ENCODE measurements at places on chromosomes 1 and 21. TPM values are rescaled to one million over a fixed set of nuclear protein-coding genes. Genes with fewer than 3 reads are reported as not detected.

Gene CASQ1
- not detected for total RNA-seq

Gene FOXD3
- total RNA-seq = not detected

Gene OR2L8
- total RNA-seq = 0.31 TPM

Gene NUP210L
- 0.16 TPM for total RNA-seq

Gene LHX8
- total RNA-seq = not detected

Gene CDK18
- 0.16 TPM for total RNA-seq

Gene TNNI3K
- not detected for total RNA-seq

Gene RAP1GAP
- under 0.01 TPM for total RNA-seq

Gene RAB3B
- 0.32 TPM for total RNA-seq

Gene TBX15
- 0.25 TPM for total RNA-seq

Gene ST6GALNAC3
- 25.1 TPM for total RNA-seq

Gene NLRP3
- 0.31 TPM for total RNA-seq

Gene CHIA
- not detected for total RNA-seq

Gene SYNJ1
- total RNA-seq = 3.7 TPM

Gene IGFN1
- not detected for total RNA-seq

Gene CFHR1
- total RNA-seq = not detected

Gene PTAFR
- total RNA-seq = 0.16 TPM

Gene OXCT2
- total RNA-seq = 4.5 TPM

Gene PTPN7
- total RNA-seq = 0.49 TPM

Gene LCE1B
- not detected for total RNA-seq

Gene SCAMP3
- total RNA-seq = 45.4 TPM

Gene INSRR
- not detected for total RNA-seq

Gene EMC1
- 34.5 TPM for total RNA-seq

Gene TAL1
- total RNA-seq = 47.3 TPM

Gene LRRC47
- 28.8 TPM for total RNA-seq

Gene UBE2J2
- total RNA-seq = 35.9 TPM

Gene EFNA1
- total RNA-seq = 99.7 TPM

Gene CENPF
- total RNA-seq = 29.5 TPM

Gene NR0B2
- not detected for total RNA-seq

Gene PLA2G2C
- not detected for total RNA-seq

Gene CXADR
- total RNA-seq = 76.5 TPM

Gene RGS16
- total RNA-seq = 3.9 TPM

Gene APOBEC4
- total RNA-seq = not detected

Gene IFI6
- total RNA-seq = 87.9 TPM

Gene BCAR3
- total RNA-seq = 42.3 TPM

Gene BATF3
- total RNA-seq = 1.0 TPM

Gene FAM131C
- total RNA-seq = not detected

Gene KPRP
- total RNA-seq = not detected

Gene OR2L13
- total RNA-seq = not detected

Gene PTGFR
- 0.38 TPM for total RNA-seq

Gene NTMT2
- total RNA-seq = not detected

Gene CRYAA
- total RNA-seq = not detected

Gene ADGRL4
- 282 TPM for total RNA-seq

Gene MGST3
- total RNA-seq = 155 TPM

Gene CR1L
- not detected for total RNA-seq

Gene PDC
- not detected for total RNA-seq

Gene ADIPOR1
- 77.7 TPM for total RNA-seq

Gene LCE1C
- total RNA-seq = not detected

Gene PDE4B
- 35.1 TPM for total RNA-seq

Gene DNASE2B
- total RNA-seq = under 0.01 TPM

Gene TSPAN1
- total RNA-seq = 0.49 TPM

Gene ALX3
- not detected for total RNA-seq

Gene LDLRAP1
- 21.0 TPM for total RNA-seq

Gene SLC2A5
- not detected for total RNA-seq

Gene C1orf116
- not detected for total RNA-seq

Gene SLAMF6
- total RNA-seq = not detected

Data from bladder microvascular endothelial cell (primary cell).